ENCODE measurements at places on chromosomes 1 and 21. TPM values are rescaled to one million over a fixed set of nuclear protein-coding genes. Genes with fewer than 3 reads are reported as not detected.

- DNase-seq: peak; percentile 65
Observed at GRCh38 chr1:167599957-167600581, 30.0 kb upstream of the RCSD1 start.

DNA sequence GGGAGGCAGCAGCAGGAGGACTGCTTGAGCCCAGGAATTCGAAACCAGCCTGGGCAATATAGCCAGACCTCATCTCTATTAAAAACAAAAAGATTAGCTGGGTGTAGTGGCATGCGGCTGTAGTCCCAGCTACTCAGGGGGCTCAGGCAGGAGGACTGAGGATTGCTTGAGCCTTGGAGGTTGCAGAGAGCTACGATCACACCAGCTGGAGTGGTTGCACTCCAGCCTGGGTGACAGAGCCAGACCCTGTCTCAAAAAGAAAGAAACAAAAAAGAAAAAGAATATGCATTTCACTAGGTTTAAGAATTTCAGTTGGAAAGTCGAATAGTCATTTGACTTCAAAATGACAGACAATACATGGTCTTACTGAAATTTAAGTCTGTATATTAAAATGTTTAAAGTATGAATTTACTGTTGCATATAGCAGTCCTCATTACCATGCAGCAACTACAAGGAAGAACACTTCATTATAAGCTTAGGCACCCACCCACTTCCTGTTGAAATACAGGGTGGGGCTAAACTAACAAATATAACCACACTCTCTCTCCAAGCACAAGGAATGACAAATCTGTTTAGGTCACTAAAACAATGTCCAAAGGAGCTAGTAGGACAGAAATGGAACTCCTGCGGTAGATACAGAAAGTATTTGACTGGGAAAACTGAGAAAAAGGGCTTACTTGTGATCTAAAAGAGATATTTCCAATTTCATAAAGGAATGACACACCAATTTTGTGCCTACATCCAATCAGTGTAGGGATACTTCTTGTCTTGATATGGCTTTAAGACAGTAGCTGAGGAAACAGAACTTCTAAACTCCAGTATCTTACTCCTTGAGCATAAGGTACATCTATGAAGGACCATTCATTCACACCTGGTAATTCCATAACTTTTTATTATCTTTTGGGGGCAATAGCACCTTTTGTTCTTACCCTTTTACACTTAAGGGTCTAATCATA, 44.1 kb downstream of the GPR3 start:
- peak; percentile 54 for DNase-seq

GRCh38 chr1:204799630-204800029, 71.0 kb upstream of the NFASC start:
- no peak for DNase-seq

- no peak for DNase-seq
Observed at GRCh38 chr1:201375169-201375568, 2.3 kb downstream of the TNNT2 start.

- DNase-seq: peak; percentile 7
Observed at GRCh38 chr1:166086113-166086883, 80.5 kb downstream of the FAM78B start.

DNA sequence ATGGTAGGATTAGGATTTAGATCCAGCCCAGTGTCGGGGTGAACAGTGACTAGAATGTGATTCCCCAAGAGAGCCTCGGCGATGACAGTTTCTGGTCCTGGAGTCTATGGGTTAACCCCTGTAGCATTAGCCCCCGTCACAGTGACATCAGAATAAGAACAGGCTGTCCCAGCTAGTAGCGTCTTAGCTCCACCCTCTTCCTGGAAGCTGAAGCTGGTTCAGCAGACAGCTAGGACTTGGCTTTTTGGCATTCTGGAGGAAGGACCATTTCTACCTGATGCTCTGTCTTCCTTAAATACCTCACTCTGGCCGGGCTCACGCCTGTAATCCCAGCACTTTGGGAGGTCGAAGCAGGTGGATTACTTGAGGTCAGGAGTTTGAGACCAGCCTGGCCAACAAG, 5.0 kb downstream of the NDUFS2 start:
- no peak for DNase-seq

DNA sequence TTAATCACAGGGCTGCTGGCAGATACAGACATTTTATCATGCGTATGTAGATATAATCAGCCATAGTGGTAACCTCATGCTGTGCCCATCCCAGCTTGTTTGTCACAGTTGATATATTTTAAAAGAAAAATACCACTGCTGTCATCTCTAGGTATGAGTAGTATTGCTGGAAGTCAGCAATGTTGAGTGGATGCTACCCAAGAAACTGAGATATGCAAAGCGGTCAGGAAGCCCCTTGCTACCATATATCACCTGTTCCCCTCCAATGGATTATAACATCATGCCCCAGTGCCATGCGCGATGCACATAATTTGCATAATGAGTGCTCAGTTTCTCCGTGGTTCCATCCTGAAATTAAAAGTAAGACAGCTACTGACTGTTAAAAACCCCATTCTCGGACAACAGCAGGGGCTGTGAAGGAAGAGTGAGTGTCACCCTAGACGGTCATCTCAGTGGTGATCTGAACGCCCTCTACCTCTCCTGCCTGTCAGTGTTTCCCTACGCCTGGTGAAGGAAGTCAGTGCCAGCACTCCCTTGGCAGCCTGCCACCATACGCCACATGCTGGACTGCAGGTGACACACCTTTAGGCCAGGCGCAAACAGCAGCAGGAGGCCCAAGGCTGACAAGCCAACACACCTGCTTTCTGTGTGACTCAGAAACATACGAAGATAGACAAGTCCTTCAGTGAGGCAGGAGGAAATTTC, 2.7 kb downstream of the IL10RB start:
- no peak for DNase-seq

- no peak for DNase-seq
Observed at GRCh38 chr1:244761279-244761678, 74.2 kb upstream of the COX20 start.

DNA sequence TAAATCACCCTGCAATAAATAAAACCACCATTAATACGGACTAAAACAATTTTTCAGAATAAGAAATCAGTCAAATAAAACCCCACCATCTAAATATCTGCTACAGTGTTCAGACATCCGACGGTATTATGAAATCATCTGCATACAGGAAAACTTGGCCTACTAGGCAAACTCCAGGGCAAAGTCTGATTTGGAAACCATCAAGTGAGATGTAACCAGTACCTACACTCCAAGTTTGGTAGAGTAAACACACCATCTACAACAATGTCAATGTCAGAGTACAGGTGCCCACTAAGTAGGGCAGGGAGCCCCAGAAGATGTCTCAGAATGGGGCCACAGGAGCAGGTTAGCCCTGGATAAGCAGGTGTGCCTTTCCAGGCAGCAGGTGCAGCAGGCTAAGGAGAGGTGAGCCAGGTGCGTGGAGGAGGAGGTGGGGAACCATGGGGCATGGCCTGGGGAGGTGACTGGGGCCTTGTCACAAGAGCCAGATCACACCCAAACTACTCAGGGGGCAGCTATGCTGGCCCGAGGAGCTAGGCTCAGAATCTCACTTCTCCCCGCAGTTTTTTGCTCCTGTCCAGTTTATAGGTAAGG, 59.6 kb downstream of the CAPZB start:
- DNase-seq: no peak

DNA sequence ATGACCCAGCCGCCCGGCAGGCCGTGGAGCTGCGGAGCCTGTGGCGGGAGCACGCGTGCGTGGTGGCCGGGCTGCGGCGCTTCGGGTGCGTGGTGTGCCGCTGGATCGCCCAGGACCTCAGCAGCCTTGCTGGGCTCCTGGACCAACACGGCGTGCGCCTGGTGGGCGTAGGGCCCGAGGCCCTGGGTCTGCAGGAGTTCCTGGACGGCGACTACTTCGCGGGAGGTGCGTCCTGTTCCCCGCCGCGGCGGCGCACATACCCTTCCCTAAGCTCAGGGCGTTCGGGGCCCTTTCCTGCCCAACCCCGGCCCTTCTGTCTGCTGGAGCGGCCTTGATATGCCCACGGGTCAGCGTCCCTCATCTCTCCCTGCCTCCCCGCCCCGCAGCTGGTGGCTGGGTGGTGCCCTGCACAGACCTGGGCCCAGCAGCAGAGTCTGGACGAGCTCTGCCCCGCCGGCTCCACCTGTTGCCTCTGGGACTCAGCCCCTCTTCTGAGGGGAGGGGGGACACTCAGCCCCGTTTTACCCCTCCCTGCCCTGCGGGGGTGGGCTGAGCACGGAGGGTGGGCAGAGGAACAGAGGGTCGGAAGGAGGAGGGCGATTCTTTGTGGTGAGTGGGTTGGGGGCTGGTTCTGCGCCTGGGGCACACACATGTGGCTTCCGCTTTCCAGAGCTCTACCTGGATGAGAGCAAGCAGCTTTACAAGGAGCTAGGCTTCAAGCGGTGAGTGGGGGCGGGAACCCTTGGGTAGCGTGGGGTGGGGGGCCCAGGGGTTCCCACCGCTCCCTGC, 688 bp downstream of the PRXL2B start:
- DNase-seq: peak; percentile 38

ATP5IF1 gene
- total RNA-seq: 58.9 TPM

GBP4 gene
- 4.1 TPM for total RNA-seq

FAM167B gene
- total RNA-seq: 0.31 TPM

Measured in tongue (tissue), 3 donors.